T-cell (primary cell): ENCODE measurements at places on chromosomes 5 and 9. TPM values are rescaled to one million over a fixed set of nuclear protein-coding genes. Genes with fewer than 3 reads are reported as not detected.

DNA sequence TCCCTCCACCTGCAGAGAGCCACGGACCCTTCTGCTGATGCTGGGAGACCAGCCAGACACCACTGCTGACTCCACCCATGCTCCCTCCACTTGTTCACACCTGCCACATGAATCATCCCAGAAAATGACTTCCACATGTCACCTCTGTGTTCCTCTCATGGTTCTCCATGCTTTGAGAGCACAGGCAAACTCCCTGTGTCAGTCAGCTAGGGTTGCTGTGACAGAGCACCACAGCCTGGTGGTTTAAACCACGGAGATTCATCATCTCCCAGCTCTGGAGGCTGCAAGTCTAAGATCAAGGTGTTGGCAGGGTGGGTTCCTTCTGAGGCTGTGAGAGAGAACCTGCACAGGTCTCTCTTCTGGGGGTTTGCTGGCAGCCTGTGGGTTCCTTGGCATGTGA lies 381.4 kb downstream of the GADD45G start:
- H3K27ac ChIP-seq: no peak overlapping the region
- no peak for DNase-seq
- H3K27me3 ChIP-seq: peaks cover 4% of the 10 kb centered on the region
- H3K4me3 ChIP-seq: no peak overlapping the region

DNA sequence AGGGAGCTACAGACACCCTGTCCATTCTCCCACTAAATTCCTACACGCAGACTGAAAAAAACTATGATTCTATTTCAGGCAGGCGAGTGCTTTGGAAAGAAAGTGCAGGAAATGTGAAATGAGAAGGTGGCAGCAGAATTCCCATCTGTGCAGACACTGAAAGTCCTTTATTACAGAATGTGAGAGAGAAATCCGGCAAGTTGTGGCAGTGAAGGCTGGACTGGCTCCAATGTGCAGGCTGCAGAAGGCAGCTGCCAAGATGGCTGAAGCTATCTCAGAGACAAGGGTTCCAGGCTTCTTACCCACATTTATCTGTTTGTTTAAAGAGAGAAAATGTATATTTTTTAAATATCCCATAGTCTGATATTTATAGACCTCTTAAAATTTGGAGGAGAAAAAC lies 161.8 kb upstream of the VLDLR start:
- no peaks in the 10 kb centered on the region for H3K36me3 ChIP-seq
- H3K4me3 ChIP-seq: no peak overlapping the region
- no peaks in the 10 kb centered on the region for H3K4me1 ChIP-seq
- DNase-seq: no peak
- H3K27me3 ChIP-seq: no peaks in the 10 kb centered on the region

- peak overlapping the region; percentile 70 for H3K4me3 ChIP-seq
- H3K4me1 ChIP-seq: peaks cover 43% of the 10 kb centered on the region
- H3K27ac ChIP-seq: no peak overlapping the region
- peaks cover 19% of the 10 kb centered on the region for H3K27me3 ChIP-seq
- no peak for DNase-seq
Observed at GRCh38 chr9:91425271-91425670, 1.6 kb upstream of the NFIL3 start.

DNA sequence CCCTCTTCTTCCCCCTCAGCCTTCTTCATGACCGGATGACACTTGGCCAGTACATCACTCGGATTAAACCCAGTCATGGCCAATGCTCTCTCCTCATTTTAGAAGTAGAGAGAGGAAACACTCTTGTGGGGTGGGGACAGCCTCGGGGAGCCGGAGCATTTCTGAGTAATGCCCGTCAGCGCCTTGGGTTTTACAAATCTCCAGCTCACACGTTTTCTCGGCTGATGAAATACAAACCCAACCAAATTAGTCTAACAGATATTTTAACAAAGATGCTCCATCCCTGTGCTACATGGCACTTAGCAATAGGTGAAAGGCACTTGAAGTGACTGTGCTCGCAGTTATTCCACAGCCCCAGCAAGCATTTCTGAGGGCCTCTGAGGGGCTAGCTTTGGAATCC lies 51.7 kb downstream of the ZNF366 start:
- no peak for DNase-seq
- no peak overlapping the region for H3K4me3 ChIP-seq
- no peaks in the 10 kb centered on the region for H3K4me1 ChIP-seq
- H3K27ac ChIP-seq: no peak overlapping the region
- H3K36me3 ChIP-seq: no peaks in the 10 kb centered on the region
- peaks cover 4% of the 10 kb centered on the region for H3K27me3 ChIP-seq

- no peaks in the 10 kb centered on the region for H3K4me1 ChIP-seq
- no peaks in the 10 kb centered on the region for H3K27me3 ChIP-seq
- no peak for DNase-seq
- no peak overlapping the region for H3K27ac ChIP-seq
- no peaks in the 10 kb centered on the region for H3K36me3 ChIP-seq
- H3K4me3 ChIP-seq: no peak overlapping the region
Observed at GRCh38 chr5:163189023-163189553, 248.3 kb upstream of the CCNG1 start.

DNA sequence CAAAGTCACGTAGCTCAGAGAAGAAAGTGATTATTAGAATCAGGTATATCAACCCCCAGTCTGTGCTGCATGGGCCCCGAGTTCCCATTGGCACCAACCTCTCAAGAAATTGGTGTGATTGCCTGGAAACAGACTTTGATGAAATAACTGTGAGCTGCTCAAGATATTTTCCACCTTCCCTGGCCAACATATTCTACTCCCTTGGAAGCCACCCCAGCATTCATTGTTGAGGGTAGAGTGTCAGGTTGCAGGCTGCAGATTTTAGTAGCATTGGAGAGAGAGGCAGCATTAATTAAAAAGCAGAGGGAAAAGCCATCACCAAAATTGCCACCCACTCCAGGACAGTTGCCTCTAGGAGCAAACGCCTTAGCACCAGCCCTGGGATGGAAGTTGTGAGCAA lies 154.2 kb upstream of the TNPO1 start:
- DNase-seq: no peak
- no peaks in the 10 kb centered on the region for H3K4me1 ChIP-seq
- no peaks in the 10 kb centered on the region for H3K36me3 ChIP-seq
- no peak overlapping the region for H3K4me3 ChIP-seq
- H3K27ac ChIP-seq: no peak overlapping the region

GRCh38 chr9:70595211-70595610 lies 180.8 kb upstream of the KLF9 start:
- no peaks in the 10 kb centered on the region for H3K27me3 ChIP-seq
- no peaks in the 10 kb centered on the region for H3K36me3 ChIP-seq
- H3K4me1 ChIP-seq: no peaks in the 10 kb centered on the region
- no peak for DNase-seq
- no peak overlapping the region for H3K27ac ChIP-seq

DNA sequence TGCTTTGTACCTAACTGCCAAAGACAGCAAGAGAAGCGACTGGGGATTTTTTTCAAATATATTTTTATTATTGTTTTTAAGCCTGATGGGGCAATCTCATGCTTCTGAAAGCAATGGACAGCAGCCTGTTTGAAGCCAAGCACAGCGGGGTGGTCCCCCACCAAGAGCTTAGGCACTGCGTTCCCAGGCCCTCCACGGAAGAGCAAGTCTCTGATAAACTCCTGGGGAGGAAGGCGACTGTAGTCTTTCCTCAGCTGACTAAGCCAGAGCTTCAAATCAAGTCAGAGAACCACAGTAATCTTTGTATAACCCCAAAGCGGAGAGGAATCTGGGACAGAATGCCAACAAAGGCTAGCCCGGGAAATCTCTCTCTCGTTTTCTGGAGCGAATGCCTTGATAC lies 54.4 kb downstream of the ARSB start:
- H3K27me3 ChIP-seq: no peaks in the 10 kb centered on the region
- H3K4me1 ChIP-seq: no peaks in the 10 kb centered on the region
- no peak overlapping the region for H3K4me3 ChIP-seq
- no peak for DNase-seq
- H3K27ac ChIP-seq: no peak overlapping the region
- H3K36me3 ChIP-seq: no peaks in the 10 kb centered on the region

DNA sequence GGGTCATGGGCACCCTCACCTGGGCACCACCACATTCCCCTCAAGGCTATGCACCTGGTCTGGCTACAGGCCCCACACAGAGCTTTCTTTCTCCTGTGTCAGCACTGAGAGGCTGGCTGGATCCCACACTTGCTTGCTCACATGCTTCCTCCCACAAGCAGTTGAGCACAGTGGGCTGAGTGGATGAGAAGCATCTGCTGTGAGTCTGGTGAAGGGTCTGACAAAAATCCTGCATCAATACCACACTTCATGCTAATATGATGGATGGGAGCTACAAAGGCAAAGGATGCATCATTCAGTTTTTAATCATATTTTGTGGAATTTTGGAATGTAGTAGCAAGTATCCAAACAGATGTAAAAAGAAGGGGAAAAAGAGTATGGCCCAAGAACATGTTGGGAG lies 830.8 kb upstream of the PTPRD start:
- DNase-seq: no peak
- no peaks in the 10 kb centered on the region for H3K36me3 ChIP-seq
- no peaks in the 10 kb centered on the region for H3K27me3 ChIP-seq

GRCh38 chr9:130982636-130983358 lies 26.2 kb upstream of the LAMC3 start:
- H3K4me3 ChIP-seq: no peak overlapping the region
- no peak overlapping the region for H3K27ac ChIP-seq
- no peaks in the 10 kb centered on the region for H3K4me1 ChIP-seq
- no peaks in the 10 kb centered on the region for H3K36me3 ChIP-seq
- no peak for DNase-seq
- peaks cover 33% of the 10 kb centered on the region for H3K27me3 ChIP-seq

DNA sequence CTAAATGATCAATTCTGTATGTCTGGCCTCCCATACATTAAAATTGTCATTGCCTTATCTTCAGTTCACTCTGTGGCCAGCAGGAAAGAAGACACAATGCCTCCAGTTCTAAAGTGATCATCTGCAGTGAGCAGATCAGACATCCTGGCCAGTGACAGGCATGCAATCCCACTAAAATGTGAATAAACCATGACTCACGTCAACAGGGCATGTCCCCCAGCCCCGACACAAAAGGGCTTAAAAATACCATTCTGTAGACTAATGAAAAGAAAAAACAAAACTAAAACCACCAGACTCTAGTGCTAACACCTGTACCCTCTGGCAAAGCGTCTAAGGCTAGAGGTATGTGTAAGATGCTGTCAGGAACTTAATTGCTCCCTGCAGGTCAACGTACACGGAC lies 38.5 kb downstream of the DDX31 start:
- no peaks in the 10 kb centered on the region for H3K27me3 ChIP-seq
- no peak for DNase-seq
- peaks cover 52% of the 10 kb centered on the region for H3K36me3 ChIP-seq
- H3K27ac ChIP-seq: no peak overlapping the region
- H3K4me1 ChIP-seq: no peaks in the 10 kb centered on the region
- H3K4me3 ChIP-seq: no peak overlapping the region

- no peaks in the 10 kb centered on the region for H3K27me3 ChIP-seq
- no peak overlapping the region for H3K27ac ChIP-seq
- H3K4me1 ChIP-seq: no peaks in the 10 kb centered on the region
- H3K4me3 ChIP-seq: no peak overlapping the region
Observed at GRCh38 chr9:20985851-20986600, 45.4 kb downstream of the HACD4 start.

- no peak overlapping the region for H3K4me3 ChIP-seq
- no peak overlapping the region for H3K27ac ChIP-seq
- no peaks in the 10 kb centered on the region for H3K36me3 ChIP-seq
- no peaks in the 10 kb centered on the region for H3K4me1 ChIP-seq
Observed at GRCh38 chr5:150175536-150175935, 9.0 kb downstream of the CDX1 start.

DNA sequence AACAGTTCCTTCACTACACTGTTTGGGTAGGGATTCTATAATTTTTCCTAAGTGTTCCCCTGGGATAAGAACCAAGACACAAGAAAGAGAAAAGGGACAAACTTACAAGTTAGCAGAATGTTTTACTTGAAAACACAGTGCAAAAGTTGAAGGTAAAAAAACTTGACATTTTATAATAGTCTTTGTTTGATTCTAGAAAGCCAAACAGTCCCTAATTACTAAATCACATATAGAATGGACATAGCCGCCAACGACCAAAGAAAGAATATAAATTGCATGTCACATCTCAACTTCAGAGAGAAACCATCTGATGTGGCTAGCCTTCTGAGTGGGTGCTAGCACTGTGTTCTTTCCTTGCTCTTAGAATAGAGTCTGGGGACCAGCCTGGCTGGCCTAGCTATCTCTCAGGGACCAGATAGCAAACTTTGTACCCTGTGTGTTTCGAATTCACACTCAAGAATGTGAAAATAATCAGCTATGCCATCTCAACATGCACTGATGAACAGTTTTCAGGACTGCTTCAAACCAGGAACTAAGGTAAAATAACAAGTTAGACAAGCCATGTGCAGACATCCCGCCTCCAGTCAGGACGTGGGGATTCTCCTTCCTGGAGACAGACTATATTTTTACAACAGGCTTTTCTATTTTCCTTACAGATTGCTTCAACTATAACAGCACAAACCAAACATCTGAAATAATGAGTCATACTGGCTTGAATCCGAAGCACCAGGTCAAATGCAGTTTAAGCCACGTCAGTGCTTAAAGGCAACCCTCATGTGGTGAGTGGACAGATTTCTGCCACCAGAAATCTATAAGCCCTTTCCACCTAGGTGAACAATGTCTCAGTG lies 53.7 kb downstream of the LHFPL2 start:
- H3K27ac ChIP-seq: no peak overlapping the region
- no peaks in the 10 kb centered on the region for H3K4me1 ChIP-seq
- no peaks in the 10 kb centered on the region for H3K36me3 ChIP-seq

- peaks cover 4% of the 10 kb centered on the region for H3K27me3 ChIP-seq
- H3K4me3 ChIP-seq: no peak overlapping the region
- DNase-seq: no peak
- no peak overlapping the region for H3K27ac ChIP-seq
Observed at GRCh38 chr9:2338777-2339365, 282.7 kb upstream of the VLDLR start.

GRCh38 chr9:2053883-2054845 lies 39.0 kb downstream of the SMARCA2 start:
- peaks cover 44% of the 10 kb centered on the region for H3K36me3 ChIP-seq
- H3K4me3 ChIP-seq: no peak overlapping the region
- DNase-seq: peak; percentile 87
- H3K27me3 ChIP-seq: no peaks in the 10 kb centered on the region
- peaks cover 18% of the 10 kb centered on the region for H3K4me1 ChIP-seq
- H3K27ac ChIP-seq: peak overlapping the region; percentile 83

DNA sequence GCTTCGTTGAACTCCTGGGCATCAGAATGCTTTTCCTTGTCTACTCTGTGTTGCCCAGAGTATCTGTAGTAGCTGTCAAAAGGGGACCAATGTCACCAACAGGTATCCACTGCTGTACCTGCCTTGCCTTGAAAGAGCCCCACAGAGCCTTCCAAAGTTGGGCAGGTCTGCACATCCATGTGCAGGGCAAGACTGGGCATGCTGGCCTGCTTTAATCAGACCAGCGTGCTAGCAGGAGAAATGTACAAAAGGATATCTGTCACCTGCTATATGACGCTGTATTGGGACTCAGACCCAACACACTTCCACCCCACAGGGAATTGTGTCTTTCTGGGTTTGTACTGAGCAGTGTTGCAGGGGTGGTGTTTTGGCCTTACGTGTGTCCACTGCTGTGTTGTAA lies 11.9 kb downstream of the DELE1 start:
- no peak overlapping the region for H3K27ac ChIP-seq
- H3K27me3 ChIP-seq: no peaks in the 10 kb centered on the region
- H3K4me3 ChIP-seq: no peak overlapping the region
- H3K36me3 ChIP-seq: peaks cover 26% of the 10 kb centered on the region
- no peak for DNase-seq

Gene CA9
- 0.19 TPM for total RNA-seq

Gene PNPLA7
- 11.7 TPM for total RNA-seq

Gene AIF1L
- total RNA-seq: 0.51 TPM

Gene C5orf47
- not detected for total RNA-seq

Gene EFCAB9
- not detected for total RNA-seq

Gene SLC34A3
- not detected for total RNA-seq

Gene SNCAIP
- not detected for total RNA-seq

Gene TAL2
- not detected for total RNA-seq

Gene IL17B
- total RNA-seq: not detected

Gene ZDHHC11B
- 2.1 TPM for total RNA-seq
